Keratinocyte (primary cell): ENCODE measurements at places on chromosomes 5 and 9.

- no peak for DNase-seq
These were observed 451.6 kb upstream of the CD180 start for GRCh38 chr5:67648201-67648671.

GRCh38 chr9:36092509-36093215, 43.9 kb upstream of the GLIPR2 start:
- DNase-seq, result no peak

DNA sequence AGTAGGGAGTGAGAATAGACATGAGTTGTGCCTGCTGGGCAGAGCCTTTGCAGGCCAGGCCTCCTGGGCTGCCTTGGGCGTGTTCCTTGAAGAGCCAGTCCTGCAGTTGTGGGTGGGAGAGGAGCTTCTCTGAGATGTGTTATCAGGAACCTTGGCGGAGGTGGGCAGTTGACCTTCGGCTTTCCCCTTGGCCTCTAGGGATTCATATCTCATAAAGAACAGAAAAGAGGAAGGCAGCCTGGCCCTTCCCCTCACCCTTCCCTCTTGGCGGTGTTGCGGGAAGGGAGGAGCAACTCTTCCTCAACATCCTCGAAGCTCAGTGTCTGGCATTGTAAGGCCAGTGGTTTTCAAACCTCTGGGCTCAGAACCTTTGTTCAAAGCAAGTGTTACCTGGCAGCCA, 59.2 kb downstream of the DAPK1 start:
- no peak for DNase-seq

GRCh38 chr9:33434317-33435105, 12.9 kb downstream of the AQP3 start:
- no peak for DNase-seq
